ENCODE measurements at places on chromosomes 6 and 20.

DNA sequence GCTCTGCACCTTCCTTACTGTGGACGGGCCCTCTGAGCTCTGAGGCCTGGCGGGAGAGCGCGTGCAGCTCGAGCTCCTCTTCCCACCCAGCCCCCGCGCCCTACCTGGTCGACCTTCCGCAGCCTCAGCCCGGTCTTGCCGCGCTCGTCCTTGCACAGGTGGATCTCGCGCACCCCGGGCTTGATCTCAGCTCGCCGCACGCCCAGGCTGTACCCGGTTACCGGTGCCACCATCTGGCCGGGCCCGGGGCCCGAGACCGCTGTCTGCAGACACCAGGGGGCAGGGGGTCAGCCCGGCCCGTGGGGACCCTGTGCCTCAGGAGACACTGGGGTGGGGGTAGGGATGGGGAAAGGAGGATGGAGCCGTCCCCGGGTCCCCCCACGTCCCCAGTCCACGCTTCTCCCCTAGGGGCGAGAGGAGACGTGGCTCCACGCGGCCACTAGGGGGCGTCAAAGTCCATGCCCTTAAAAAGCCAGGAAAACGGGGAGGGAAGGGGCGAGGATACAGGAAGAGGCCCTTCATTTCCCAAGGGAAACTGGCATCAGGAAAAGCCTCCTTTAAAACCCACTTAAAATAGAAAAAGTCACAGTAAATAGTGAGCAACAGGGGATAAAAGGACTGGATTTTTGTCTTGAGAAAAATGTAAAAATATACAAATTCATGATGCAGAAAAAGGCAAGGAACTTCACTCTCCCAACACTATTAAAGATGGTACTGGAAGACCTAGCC, 15.5 kb downstream of the SDCBP2 start:
- DNase-seq, result peak; percentile 91

GRCh38 chr6:56093776-56094175, 153.6 kb downstream of the COL21A1 start:
- DNase-seq, result no peak

GRCh38 chr20:62476056-62476838, 452 bp upstream of the GATA5 start:
- DNase-seq, result no peak

DNA sequence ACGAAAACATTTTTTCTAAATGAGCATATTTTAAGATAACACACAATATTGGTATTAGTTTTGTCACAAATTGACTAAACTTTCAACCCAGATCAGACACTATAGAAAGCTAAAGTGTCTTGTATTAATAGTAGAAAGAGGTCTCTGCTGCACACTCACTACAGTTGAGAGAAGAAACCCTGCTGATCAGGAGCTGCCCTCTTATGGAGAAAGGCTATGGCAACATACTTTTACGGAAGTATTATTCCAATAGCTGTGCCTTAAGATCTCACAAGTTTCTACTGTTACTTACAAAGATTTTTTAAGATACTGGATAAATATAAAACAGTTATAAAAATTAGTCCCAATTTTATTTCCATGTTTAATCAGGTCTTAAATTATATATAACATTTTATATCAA, 155.7 kb downstream of the RIMS1 start:
- peak; percentile 3 for DNase-seq

DNA sequence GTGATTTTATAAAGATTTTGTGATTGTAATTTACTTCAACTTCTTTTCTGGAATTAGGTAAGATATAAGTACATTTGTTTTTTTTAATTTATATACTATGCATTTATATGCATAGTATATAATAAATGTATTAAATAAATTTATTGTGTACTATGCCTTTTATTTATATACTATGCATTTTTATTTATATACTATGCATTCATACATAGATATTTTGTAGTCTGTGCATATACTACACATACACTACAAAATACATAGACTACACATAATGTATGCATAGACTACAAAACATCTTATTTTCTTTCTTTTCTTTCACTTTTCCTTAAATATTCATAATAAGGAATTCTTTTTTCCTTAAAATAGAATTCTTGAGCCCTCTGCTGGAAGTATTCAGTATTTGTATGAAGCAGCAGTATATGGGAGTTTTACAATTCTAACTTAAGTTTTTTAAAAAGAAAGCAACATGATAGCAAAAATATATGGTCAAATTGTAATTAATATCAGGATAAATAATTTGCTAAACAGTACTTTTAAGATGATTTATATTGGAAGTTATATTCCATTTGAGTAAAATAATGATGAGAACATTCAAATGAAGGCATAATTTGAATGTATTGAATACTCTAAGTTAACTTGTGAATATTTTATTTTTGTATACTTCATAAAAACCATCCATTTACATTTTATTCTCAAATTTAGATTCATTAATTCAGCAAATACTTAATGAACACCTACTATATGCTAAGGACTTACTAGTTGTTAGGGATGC, 129.3 kb downstream of the KLHL32 start:
- peak; percentile 46 for DNase-seq

DNA sequence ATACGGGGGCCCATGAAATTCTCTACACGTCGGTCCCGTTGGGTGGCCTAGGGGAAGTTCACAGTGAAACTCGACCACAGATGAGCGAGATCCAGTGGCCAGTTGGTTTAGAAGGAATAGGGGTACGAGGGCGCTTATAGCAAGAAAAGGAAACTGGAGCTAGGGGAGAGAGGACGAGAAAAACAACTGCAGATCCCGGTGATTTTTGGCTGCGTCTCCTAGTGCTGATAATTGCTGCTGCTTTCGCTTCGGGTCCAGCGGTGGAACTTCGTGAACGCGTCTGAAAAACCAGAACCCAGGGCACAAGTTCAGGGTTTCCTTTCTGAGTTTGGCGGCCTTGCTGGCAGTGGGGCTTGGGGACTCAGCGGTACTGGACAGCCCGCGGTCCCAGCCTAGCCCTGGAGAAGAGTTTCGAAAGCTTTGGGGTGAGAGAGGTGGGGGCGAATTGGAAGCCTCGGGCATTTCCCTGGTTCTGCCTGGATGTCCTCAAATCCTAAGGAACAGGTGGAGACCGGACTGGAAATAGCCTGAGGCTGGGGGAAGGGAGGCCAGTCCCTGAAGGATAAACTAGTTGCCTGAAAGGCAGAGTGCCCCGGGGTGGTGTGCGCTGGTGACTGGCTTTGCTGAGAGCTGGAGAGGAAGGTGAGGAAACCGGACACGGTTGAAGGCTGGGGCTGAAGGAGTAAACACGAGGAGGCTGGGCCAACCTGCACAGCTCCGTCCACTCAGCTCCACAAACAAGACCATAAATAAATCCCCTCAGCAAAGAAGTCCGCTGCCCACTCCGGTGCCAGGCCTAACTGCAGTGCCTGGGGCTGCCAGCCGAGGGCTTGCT, 793 bp downstream of the GMPR start:
- DNase-seq, result peak; percentile 39

GRCh38 chr6:156396068-156396771, 381.0 kb upstream of the ARID1B start:
- DNase-seq, result no peak
